ENCODE measurements at places on chromosomes 5 and 9. TPM values are rescaled to one million over a fixed set of nuclear protein-coding genes. Genes with fewer than 3 reads are reported as not detected.

DNA sequence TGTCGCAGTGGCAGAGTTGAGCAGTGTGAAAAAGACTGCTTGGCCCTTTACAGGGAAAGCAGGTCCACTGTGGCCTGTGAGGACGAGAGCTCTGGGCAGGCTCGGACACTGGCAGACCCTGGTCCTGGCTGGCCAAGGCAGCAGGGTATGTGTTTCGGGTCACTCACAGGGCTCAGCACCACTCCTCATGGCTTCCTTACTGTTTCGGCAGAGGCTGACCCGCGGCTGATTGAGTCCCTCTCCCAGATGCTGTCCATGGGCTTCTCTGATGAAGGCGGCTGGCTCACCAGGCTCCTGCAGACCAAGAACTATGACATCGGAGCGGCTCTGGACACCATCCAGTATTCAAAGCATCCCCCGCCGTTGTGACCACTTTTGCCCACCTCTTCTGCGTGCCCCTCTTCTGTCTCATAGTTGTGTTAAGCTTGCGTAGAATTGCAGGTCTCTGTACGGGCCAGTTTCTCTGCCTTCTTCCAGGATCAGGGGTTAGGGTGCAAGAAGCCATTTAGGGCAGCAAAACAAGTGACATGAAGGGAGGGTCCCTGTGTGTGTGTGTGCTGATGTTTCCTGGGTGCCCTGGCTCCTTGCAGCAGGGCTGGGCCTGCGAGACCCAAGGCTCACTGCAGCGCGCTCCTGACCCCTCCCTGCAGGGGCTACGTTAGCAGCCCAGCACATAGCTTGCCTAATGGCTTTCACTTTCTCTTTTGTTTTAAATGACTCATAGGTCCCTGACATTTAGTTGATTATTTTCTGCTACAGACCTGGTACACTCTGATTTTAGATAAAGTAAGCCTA is 15.7 kb downstream of the SQSTM1 start:
- DNase-seq = peak; percentile 79

DNA sequence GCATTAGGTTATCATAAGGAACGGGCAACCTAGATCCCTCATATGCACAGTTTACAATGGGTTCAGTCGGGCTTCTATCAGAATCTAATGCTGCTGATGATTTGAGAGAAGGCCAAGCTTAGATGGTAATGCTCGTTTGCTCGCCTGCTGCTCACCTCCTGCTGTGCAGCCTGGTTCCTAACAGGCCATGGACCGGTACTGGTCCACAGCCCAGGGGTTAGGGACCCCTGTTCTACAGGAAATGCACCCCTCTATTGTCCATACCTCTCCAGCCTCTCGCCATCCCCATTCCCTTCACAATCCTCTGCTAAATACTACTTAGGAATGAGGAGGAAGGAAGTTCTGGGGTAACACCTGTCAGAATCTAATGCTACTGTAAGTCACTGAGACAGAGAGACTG is 75.1 kb downstream of the OXCT1 start:
- DNase-seq = no peak

GRCh38 chr5:68426586-68426985 is 211.0 kb downstream of the PIK3R1 start:
- DNase-seq = no peak

GRCh38 chr5:32973646-32974045 is 262.5 kb downstream of the NPR3 start:
- DNase-seq = no peak

GRCh38 chr9:124343533-124344290 is 71.5 kb downstream of the PSMB7 start:
- no peak for DNase-seq

DNA sequence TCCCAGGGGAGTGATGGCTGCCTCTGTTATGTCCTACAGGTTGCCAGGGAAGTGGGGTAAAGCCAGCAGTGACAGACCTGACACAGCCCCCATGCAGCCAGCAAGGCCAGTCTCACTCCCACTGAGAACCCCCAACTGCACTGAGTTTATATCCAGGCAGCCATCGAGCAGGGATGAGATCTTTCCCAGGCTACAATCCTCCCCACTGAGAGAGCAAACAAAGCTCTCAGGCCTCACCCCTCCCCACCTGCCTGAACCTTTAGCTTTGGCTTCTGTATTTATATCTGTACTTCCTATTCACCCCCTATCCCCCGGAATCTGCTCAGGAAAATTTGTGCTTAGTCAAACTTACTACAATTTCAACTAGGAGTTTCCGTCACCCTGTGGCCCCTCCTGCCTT is 284.1 kb downstream of the FAM170A start:
- DNase-seq = no peak

GRCh38 chr5:173940269-173940668 is 48.7 kb upstream of the C5orf47 start:
- no peak for DNase-seq

DNA sequence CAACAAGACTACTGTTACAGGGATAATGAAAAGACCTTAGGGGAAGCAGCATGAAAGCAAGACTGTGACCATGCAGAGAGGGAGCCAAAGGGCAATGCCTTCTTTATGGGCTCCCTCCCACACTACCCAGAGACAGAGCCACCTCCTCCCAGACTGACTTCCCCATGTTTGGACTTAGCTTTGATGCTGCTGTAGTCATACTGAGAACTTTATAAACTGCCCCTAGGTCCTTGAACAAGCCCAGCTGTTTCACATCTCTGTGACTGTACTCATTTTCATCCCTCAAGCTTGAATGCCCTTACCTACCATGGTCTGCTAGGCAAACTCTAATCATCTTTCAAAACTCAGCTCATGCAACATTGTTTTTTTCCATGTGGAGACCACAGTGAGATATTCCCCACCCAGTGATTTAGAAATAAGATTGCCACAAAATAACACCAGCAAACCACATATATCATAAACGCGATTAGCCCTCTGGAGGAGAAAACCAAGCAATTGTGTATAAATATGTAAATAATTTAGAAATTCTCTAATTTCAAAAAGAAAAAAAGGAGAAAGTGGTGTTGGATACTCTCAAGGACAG is 23.4 kb upstream of the FAM169A start:
- DNase-seq = no peak

GRCh38 chr5:173825215-173825865 is 62.8 kb upstream of the CPEB4 start:
- DNase-seq = no peak

DNA sequence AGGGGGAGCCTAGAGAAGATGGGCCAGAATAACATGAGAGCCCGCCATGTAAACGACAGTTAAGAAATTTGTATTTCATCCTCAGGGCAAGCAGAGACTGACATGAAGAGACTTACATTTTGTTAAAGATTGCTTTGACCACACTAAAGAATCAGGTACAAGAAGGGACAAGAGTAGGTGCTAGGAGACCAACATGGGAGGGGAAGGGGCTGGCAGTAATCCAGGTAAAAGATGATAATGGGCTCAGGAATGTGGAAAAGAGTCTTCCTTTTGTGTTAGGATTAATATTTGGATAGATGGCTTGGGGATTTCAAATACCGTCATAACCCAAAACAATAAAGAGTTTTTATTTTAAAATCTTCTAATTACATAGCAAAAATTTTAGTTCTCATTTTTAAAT is 137.3 kb downstream of the ZNF462 start:
- DNase-seq = no peak

- DNase-seq = no peak
Observed at GRCh38 chr5:5675511-5675910, 253.0 kb downstream of the ICE1 start.

DNA sequence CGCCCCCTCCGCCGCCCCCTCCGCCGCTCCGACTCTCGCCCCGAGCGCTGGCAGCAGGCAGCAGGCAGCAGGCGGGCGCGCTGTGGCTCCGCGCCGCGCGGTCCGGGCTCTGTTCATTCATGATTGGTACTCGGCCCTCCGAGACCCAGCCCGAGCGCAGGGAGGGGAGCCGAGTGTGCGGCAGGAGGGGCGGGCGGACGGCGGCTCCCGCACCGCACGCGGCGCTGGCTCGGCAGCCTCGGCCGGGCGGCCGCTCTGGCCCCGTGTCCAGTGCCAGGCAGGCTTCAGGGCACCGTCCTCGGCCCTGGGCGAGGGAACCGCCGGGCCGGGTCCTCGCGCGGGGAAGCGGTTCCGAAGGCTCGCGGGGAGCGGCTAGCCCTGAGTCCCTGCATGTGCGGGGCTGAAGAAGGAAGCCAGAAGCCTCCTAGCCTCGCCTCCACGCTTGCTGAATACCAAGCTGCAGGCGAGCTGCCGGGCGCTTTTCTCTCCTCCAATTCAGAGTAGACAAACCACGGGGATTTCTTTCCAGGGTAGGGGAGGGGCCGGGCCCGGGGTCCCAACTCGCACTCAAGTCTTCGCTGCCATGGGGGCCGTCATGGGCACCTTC is at the start of gene KCNIP1:
TSS of gene KCNIP1 (plus strand) at position 31 of the 607 bp plus-strand sequence.
- no peak for DNase-seq

GRCh38 chr9:17349831-17350230 is 215.0 kb downstream of the CNTLN start:
- no peak for DNase-seq

DNA sequence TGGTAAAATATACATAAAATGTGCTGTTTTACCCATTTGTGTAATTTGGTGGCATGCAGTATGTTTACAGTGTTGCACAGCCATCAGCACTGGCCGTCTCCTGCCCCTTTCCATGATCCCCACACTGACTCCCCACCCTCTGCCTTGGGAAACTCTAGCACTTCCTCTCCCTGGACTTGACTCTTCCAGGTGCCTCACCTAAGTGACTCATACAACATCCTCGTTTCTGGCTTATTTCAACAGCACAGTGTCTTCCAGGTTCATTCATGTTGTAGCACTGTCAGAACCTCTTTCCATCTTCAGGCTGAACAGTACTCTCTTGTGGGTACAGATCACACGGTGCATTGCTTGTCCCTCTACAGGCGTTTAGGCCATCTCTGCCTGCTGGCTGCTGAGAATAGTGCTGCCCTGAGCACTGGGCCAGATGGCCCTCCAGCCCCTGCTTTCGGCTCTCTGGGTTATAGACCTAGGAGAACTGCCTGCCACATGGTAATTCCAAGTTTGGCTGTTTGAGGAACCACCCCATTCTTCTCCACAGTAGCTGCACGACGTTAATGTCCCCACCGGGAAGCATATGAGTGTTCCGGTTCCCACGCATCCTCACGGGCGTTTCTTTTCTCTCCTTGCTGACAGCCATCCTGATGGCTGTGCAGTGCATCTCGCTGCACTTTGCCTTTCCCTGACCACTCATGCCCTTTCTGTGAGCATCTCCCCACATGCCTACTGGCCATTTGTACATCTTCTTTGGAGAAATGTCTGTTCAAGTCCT is 211.8 kb downstream of the FANCC start:
- DNase-seq = no peak

- DNase-seq = peak; percentile 89
Observed at GRCh38 chr9:105053209-105053652, 125.3 kb upstream of the ABCA1 start.

GRCh38 chr5:16740811-16741392 is 124.1 kb upstream of the RETREG1 start:
- no peak for DNase-seq

DNA sequence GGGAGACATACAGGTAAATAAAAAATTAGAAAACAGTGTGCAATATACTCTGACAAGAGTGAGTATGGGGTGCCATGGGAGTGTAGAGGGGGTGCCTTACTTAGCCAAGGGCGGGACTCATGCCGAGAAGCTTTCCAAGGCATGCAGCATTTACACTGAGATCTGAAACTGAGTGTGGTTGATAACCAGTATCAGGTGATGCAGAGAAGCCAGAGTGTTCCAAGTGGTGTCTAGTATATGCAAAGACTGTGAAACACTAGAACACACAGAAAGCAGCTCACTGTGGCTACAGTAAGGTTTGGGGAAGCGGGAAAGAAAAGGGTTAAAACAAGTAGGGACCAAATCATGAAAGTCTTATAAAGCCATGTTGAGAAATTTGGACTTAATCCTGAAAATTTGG is 30.5 kb upstream of the ERBIN start:
- no peak for DNase-seq

GRCh38 chr9:106800701-106801270 is 62.2 kb upstream of the ZNF462 start:
- DNase-seq = no peak

GRCh38 chr9:123763910-123764588 is 165.9 kb downstream of the DENND1A start:
- no peak for DNase-seq

DNA sequence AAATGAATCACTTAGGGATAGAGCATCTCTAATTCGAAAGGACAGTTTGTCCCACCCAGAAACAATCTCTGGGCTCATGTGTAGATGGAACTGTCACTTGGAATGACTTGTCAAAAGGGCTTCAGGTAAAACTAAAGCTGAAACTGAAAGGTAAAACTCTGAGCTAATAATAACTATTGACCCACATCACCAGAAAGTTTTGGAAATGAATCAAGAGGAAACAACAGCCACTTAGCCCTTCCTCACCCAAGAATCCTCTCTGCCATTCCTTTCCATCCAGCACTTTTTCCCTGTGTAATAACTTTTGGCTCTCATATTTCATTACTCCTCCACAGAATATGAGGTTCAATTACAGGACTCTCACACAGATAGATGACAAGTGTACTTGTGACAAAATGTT is 14.0 kb upstream of the GLRX start:
- no peak for DNase-seq

DNA sequence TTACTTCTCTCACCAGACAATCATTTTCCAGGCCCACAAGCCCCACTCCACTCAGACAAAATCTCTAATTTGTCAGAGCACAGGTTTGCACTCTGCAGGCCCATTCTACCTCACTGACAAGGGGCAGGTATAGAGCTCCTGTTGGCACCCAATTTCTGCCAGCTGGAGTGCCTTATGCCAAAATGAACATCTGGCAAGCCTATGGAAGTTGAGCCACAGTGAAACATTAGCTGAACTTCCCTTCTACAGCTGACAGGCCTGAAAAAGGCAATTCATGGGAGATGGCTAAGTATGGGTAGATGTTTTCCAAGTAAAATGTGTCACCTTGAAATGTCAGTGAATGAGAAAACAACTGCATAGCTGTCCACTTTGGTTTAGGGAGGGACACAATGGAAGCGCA is 87.0 kb downstream of the SPOCK1 start:
- no peak for DNase-seq

DNA sequence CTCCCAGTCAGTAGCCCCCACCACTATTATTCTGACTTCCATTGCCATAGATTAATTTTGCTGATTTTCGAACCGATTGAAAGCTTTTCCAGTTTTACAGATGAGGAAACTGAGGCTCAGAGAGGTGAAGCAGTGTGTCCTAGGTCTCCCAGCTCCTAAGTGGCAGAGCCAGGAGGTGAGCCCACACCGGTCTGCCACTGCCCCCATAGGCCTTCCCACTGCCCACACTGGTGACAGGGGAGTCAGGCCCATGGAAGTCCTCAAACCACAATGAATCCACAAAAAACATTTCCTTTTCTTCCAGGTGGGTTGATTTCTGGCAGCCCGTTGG is 54.9 kb upstream of the RPL26L1 start:
- DNase-seq = no peak

Gene ANKRD34B
- not detected for total RNA-seq

Gene ACOT12
- total RNA-seq = not detected

Gene TMEM250
- 20.7 TPM for total RNA-seq

Gene BNIP1
- 30.4 TPM for total RNA-seq

Gene TNFSF15
- total RNA-seq = 0.62 TPM

Gene RGP1
- total RNA-seq = 12.0 TPM

Gene IL4
- not detected for total RNA-seq

Gene PCDHGC5
- not detected for total RNA-seq

Gene ARHGEF37
- total RNA-seq = 2.0 TPM
